ENCODE measurements at places on chromosomes 5 and 9.

GRCh38 chr9:127030814-127031740 lies 91.4 kb downstream of the ANGPTL2 start:
- DNase-seq = no peak

- DNase-seq = no peak
Observed at GRCh38 chr5:14663734-14664269, 716 bp upstream of the OTULIN start.

DNA sequence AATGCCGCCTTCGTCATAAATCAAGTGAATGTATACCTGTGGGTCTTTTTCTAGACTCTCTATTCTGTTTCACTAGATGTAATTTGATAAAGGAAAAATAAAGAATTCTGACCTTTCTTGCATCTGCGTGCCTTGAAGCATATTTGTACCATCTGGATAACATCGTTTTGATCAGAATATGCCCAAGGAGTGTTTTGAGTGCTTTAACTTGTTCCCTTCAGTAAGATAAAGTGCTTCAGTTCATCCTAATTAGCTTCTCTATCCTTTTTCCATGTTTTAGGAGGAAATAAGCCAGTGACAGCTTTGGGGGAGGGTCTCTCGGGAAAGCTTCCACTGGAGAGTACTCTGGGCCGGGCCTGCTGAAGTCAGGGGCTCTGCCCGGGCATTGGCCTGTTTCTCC lies 113.5 kb upstream of the DAP start:
- no peak for DNase-seq

DNA sequence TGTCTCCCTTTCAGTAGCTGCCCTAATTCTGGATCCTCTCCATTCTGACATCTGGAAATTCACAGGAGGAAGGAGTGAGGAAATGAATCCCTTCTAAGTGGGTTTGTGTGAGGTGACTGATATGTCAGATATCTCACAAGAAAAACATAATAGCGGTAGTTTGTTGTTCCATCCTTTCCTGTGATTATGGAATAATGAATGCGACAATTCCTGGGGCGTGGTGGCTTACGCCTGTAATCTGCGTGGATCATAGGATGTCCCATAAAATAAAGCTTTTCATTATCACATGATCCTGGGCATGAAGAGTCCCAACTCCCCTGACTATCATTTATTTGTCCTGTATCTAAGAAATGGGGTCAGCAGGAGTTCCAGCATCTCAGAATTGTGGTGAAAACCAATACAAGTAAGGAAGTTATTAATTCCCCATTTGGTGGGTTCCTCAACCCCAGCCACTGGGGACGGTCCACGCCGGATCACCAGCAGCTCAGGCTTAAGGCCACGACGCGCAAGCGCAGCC lies 375 bp upstream of the C5orf24 start:
- DNase-seq = no peak

DNA sequence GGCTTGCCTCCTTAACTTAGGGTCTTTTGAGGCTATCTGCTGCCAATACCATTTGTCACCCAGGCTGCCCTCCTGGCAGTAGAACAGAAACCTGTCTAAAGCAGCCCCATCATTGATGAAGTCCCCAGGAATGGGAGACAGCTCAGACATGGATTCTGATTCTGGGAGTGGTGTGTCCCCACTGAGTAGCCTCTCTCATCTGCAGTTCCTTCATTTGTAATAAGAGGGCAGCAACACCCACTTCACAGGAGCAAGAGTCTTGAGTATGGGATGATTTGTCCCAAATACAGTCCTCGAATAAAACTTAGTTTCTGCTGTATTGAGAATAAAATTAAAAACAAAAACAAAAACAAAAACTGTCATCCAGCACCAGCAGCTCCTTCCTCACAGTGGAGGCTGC lies 167.6 kb downstream of the ASTN2 start:
- no peak for DNase-seq

DNA sequence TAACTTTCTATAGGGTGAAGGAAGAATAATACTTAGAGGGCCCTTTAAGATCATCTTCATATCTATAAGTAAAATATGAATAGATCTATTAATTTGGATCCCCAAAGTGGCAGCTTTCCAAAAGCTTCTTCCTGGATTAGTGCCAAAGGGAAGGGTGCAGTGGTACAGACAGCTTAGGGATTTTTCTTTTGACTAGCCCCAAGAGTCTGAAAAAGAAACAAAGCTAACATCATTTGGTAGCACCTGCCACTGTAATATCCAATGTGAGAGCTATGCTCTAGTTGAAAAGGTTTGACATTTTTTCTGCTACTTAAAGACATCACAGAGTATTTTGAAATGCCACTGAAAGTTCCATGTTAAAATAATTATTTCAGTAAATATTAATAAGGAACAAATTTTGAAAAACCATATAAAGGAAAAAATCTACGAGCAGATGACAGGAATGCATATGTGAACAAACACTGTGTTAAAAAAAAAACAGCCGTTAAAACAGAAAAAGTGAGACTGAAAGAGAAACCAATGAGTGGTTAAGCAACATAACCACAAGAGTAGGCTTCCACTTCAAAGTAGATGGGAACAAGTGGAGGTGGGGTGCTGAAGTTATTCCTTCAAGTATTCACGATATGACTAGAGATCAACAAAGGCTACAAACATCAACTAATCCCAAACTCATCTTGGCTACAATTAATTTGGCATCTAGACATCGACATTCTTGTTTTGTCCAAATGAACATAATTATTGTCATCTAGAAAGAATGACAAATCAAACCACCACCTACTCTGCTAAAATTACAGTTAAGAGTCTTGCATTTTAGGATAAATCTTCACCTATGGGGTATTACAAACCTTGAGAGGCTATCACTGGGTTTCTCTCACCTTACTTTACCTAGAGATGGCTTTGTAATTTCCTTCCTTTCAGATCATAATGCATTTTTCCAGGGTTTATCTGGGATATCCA lies 137.5 kb downstream of the CPLANE1 start:
- no peak for DNase-seq
